H1 (cell line): ENCODE measurements at places on chromosomes 2 and 18.

- no peak for DNase-seq
Measured at GRCh38 chr2:241551998-241552737, 6.4 kb upstream of the BOK start.

DNA sequence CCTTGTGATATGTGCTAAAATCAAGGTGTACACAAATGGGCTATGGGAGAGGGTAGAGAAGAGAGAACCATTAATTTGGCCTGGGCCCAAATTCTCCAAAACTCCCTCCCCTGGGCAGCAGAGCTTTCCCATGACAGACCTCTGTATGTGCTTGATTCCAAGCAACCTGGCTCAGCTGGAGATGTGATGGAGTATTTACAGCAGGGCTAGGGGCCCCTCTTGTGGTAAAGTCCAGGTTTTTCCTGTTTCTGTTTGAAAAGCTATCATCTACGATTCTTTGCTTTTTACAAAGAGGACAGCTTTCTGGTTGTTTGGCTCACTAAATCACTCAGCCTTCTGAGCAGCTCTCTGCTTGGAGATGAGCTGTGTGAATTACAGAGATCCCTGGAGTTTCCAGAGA is 40.3 kb downstream of the KCNS3 start:
- no peak for DNase-seq

DNA sequence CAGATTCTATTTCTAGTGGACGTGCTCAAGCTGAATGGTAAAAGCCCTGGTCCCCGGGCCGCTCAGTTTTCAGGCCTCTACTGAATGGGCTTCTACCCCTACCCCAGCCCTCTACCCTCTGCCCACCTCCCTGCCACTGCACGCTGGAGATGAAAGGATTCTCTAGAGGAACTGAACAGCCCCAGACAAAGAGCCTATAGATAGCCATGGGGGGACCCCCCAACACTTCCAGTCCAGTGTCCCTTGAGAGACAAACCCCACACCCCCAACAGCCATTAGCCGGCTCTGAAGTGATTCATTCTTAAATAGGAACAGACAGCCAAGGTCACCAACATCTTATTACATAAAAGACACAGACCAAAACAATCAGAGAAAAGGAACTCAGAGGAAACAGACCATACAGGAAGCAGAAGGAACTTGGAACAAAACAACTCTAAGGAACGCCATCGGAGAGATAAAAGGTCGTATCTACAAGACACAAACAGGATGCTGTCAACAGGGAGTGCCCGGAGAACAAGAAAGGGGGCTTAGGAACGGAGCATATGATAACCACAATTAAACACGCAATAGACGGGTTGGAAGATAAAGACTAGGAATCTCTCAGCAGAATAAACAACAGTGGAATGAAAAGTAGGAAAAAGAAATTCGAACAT is 23.5 kb downstream of the TMEM37 start:
- no peak for DNase-seq

GRCh38 chr18:28050545-28050944 is 126.4 kb downstream of the CDH2 start:
- DNase-seq = no peak

- DNase-seq = no peak
Measured at GRCh38 chr18:80246445-80247392, 595 bp downstream of the PARD6G start.

DNA sequence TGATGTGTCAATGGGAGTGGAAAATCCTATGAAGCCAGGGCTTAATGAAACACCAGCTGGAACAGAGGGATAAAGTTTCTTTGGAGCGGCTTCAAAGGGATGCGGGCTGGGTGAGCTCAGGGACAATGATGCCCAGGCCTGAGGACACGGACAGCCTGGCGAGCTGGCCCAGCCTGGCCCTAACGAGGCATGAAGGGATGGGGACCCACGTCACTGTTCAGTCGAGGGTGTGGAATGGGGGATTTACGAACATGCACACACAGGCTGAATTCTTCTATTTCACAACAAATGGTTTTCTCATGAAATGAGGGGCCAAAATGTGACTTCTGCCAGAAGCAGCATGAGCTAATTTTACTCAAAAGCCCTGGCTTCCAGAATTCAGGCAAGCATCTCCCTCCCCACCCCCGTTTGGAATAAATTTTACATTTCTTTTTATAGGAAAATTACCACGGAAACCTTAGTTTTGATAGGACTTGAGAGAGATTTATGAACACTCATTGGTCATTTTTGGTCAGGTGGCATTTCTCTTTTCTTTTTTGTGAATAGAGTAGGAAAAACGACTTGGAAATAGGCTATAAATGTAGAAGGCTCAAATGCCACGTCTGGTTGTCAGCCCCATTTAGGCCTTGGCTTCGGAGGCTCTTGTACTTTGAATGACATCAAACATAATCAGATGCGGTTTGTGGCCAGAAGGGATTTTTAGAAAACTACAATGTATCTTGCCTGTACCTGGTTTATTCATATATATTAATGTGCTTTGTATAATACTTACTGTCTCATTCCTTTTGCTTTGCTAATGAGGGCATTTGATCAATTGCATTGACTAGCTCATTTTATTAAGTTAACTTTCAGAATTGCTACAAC is 893.8 kb upstream of the CELF4 start:
- no peak for DNase-seq

GRCh38 chr2:121707344-121707919 is 29.2 kb downstream of the NIFK start:
- DNase-seq = no peak

GRCh38 chr2:120821446-120822160 is 85.9 kb downstream of the GLI2 start:
- no peak for DNase-seq

GRCh38 chr18:73579698-73580097 is 567.9 kb downstream of the FBXO15 start:
- no peak for DNase-seq

- no peak for DNase-seq
Measured at GRCh38 chr18:5627776-5628511, 84.1 kb upstream of the EPB41L3 start.
